ENCODE measurements at places on chromosomes 16 and 17.
A peak's percentile ranks its signal among the peaks of the same experiment; 100 is the strongest.

DNA sequence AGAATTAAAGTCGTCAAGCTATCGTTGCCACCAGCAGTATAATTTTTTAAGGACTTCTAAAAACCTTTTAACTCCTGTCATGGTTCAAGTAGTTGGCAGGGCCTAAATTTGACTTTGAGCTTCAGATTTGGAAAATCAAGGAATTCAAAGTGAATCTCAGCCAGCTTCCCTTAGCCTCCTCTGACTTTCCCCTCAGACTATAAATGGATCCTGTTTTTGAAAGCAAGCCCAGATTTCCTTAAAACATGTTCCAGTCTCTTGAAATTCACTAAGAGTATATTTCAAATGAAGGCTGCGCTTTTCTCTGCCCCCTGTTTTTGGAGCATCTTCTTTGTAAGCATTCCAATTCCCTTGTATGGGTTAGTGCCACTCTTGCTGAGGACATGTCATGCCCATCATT, 101.8 kb upstream of the CDH8 start:
- no peak for DNase-seq

DNA sequence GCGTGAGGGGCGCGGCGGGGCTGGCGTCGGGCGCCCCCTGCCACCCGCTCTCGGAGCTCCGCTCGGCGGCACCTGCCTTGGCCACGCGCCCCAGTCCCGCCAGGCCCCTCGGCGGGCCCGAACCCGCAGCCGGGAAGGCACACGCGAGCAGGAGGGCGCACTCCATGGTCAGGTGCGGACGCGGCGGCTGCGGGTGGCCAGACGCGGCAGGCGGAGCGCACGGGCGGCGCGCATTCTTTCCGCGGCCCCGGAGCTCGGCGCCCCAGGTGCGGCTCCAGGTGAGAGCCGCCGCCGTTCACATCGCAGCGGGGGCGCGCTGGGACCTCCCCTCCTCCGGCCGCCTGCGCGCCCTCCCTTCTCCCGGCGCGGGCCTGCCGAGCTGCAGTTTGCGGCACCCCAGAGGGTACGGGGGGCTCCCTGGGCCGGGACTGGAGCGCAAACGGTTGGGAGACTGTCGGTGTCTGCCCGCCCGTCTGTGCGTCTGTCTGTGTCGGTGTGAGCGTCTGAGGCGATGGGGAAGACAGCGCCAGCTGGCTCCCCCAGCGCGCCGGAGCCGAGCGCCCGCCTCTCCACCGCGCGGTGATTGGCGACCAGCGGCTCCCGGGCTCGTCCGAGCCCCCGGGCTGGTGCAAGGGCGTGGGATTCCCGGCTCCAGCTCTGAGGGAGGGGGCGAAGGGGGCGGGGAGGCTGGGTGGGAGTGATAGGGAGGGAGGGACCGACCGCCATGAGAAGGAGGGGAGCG, at the start of gene ADAMTS18:
Gene ADAMTS18 (minus strand): TSS at position 505 of the 742 bp plus-strand sequence. CDS start 339 bp downstream, at position 166.
- no peak for DNase-seq

DNA sequence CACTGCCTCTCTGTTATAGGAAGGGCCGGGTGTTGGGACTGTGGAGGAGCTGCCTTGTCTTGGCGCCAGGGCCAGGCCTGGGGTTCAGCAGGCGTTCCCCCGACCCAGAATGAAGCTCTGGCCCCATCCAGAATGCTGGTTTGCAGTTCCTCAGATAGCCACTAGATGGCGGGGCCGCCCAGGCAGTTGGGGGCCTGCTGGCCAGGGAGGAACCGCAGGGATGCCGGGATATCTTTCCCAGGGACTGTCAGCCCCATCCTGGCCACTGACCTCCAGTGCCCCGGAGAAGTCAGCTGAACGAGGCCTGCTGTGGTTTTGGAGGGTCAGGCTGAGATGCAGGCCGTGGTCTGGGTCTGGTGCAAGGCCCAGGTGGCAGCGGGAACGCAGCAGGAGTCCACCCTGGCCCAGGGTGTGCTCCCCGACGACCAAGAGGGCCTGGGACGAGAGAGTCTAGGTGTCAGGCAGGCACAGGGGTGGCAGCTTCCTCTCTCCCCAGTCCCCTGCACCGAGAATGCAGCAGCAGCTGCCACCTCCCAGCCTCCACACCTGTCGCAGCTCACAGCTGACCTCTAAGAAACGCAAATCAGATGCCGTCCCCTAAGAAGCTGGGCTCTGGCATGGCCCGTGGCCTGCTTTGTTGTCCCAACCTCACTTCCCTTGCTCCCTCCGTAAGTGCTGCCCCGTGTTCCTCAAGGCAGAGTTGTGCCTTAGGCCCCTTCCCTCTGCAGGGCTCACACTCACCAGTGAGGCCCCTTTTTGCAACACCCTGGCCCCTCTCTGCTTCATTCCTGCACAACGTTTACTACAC, 51.2 kb downstream of the RMI2 start:
- peak; percentile 39 for DNase-seq

DNA sequence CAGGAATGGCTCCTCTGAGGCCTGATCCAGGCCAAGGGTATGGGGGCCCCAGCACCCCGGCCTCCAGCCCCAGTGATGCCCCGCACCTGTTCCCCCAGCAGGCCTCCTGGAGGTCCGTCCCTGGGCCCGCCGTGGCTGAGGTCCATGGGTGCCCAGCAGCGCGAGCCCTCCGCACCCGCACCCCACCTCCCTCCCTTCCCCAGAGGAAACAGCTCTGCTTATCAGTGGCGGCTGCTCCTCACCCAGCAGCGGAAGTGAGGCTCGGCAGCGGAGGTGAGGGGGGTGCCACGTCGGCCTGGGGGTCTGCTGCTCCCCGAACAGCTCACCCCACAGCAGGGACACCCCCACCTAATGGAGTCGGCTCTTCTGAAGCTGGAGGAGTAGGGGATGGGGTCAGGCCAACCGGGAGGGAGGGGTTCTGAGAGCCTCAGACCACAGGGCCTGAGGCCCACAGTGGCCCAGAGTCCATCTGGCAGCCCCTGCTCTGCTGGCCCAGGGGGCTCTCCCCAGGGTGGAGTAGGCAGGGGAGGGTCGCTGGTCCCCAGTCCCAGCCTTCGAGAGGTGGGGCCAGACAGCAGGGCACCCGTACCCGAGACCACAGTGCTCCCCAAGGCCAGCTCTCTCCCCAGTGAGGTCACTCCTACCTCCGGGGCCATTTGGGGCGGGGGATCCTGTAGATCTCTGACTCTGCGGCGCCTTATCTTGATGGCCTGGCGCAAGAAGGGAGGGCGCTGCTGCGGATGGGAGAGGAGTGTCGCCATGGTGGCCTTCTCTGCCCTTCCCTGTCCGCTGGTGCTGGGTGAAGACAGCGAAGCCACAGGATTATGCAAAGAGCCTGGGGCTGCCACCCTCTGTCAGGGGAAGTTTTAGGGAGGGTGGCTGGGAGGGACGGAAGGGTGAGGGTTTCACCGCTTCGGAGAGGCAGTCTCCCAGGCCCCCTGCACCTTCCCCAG, at the start of gene UNC13D:
Gene UNC13D (minus strand): TSS at position 828 of the 953 bp plus-strand sequence. CDS start 67 bp downstream, at position 761.
- peak; percentile 86 for DNase-seq

DNA sequence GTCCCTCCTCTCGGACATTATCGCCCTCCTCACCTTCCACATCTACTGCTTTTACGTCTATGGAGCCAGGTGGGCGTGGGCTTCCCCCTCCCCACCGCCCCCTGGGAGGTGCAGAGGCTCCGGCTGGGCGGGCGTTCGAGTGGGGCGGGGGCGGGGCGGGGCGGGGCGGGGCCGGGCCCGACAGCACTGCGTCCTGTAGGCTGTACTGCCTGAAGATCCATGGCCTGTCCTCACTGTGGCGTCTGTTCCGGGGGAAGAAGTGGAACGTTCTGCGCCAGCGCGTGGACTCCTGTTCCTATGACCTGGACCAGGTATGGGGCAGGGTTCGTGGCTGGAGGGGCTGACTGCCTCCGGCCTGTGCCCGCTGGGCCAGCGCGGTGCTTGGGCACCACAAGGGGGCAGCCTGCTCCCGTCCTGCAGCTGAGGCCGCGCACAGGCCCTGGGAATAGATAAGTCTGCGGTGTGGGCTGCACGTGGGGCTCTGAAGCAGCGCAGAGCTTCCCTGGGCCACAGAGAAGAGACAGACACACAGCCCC, 9.2 kb downstream of the PIGQ start:
- DNase-seq: peak; percentile 77

DNA sequence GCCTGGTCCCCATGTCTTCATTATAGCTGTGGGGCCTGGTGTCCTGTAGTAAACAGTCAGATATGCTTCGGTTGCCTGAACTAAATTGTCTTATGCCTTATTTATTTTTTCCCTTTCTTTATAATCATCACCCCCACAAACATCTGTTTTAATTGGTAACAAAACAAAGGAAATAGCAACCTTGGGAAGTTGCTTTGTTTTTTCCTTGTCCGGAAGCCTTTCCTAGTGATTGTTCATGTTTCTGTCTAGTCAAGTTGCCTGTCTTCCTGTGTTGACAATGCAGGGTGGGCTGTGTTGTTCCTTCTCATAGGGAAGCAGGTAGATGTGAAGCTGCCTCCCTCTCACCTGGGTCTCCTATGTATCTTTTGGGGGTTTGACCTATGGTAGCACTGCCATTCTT, 16.7 kb downstream of the PGS1 start:
- DNase-seq: no peak
